NCI-H526 treated with DMSO at 0.1 percent for 48 hours (cell line): ENCODE measurements at places on chromosomes 11 and 22.

DNA sequence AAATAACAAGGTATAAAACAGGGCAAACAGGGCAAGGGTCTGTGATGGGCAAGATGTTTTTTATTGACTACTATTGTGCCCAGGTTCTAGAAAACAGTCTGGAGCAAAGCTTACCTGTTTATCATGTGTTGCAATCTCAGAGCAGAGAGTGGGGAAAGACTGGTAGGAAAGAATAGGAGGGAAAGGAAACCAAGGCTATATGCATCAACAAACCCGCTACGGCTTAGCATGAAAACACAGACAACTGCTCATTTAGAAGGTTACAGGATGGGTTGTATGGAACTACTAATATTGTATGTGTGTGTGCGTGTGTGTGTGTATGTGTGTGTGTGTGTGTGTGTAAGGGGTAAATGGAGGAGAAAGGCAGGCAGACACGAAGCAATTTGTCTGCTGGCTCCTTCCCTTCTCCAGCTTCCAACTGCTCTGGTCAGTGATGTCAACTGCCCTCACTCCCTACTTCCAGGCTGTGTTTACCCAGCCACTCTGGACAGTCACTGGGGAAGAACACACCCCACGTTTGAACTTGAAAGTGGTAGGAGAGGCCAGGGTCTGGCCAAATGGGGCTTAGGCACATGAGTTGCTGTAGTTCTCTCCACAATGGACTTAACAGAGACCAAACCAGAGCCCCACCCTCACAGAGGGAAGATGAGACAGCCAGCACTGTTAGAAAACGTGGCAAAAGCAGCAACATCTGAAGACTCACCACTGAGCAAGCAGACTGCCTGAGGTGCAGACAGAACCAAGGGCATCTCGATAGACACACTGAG, 47.0 kb downstream of the GAB2 start:
- peak; percentile 60 for DNase-seq

DNA sequence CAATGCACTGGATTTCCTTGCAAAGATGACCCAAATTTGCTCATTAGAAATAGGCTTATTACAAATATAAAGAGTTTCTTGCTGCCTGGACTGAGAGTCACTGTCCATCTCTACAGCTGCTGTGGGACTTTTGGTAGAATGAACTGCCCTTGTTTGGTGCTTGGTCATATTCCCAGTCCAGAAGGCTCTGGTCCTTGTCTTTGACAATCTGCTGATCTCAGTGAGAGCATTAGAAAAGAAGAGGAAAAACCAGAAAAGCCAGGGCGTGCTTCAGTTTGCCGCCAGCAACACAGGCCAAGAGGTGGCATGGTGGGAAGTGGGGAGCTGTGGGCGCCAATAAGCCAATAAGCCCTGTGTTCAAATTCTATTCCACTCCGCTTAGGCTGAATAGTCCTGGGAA, 48.2 kb upstream of the PARVA start:
- DNase-seq = no peak

- no peak for DNase-seq
These were observed 62.0 kb downstream of the DHCR7 start for GRCh38 chr11:71386202-71386601.

GRCh38 chr22:27580311-27580897, 221.2 kb downstream of the MN1 start:
- DNase-seq = no peak

DNA sequence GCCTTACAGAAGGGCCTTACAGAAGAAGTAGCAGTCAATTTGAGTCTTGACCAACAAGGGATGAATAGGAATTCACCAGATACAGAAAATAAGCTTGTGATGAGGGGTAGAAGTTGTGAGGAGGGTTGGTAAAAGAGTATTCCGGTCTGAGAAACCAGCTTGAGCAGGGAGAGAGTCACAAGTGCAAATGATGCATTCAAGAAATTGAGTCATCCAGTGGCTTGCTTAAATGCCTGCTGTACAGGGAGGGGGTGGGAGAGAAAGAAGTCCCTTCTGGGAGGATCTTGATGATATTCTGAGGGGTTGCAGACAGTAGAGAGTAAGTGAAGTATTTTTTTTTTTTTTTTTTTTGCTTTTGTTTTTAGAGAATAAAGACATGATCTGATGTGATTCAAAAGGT, 9.2 kb downstream of the CCKBR start:
- no peak for DNase-seq

GRCh38 chr11:126307706-126308105, 3.8 kb downstream of the DCPS start:
- DNase-seq = peak; percentile 54

- DNase-seq = peak; percentile 86
These were observed 67.5 kb downstream of the PLEKHA7 start for GRCh38 chr11:16946477-16947282.

GRCh38 chr11:7612661-7613393, 60.5 kb downstream of the CYB5R2 start:
- no peak for DNase-seq

DNA sequence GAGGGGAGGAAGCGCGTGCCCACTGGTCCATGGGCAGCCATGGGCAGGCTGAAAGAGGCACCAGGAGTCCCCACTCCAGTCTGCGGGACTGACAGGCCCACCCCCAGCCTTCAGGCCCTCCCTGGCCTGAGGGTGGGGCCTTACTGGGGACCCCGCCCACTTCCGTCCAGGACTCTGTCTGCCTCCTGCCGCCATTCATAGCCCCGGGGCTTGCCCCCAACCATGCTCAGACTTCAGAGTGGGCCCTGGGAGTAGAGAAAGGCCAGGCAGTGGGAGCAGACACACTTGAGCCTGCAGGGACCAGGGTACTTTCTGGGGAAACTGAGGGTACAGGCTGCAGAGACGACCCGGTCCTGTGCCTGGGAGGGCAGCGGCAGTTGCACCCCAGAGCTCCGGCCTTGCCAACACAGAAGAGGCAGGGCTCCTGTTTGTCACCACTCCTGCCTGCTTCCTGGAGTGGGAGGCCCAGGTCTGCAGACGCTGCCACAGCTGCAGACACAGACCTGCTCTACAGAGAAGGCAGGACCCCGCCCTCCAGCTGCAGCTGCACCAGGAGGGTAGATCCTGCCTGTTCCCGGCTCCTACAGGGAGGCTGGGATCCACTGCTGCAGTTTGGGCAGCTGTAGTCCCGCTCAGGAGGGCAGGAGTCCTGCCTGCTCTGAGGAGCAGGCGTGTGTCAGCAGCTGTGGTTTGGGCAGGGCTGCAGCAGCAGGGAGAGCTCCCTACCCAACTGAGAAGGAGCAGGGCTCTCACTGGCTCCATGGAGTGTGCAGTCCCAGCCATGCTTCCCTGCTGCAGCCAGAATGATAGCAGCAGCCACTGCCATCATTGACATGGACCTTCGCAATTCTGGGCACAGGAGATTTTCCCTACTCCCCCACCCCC, 387.9 kb upstream of the ANO3 start:
- no peak for DNase-seq

DNA sequence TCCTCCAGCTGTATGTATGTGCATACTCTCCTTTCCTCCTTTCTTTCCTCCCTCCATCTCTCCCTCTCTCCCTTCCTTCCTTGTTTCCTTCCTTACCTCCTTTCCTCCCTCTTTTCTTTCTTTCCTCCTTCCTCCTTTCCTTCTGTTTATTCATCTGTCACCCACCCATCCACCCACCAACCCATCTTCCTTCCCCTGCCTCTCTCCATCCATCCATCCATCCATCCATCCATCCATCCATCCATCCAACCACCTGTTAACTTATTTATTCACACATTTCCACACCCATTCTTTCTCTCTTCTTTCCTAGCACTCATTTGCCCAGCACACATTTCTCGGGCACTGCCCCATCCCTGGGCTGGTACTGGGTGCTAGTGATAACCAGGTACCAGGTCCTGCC, 443.9 kb downstream of the MIAT start:
- DNase-seq = no peak

DNA sequence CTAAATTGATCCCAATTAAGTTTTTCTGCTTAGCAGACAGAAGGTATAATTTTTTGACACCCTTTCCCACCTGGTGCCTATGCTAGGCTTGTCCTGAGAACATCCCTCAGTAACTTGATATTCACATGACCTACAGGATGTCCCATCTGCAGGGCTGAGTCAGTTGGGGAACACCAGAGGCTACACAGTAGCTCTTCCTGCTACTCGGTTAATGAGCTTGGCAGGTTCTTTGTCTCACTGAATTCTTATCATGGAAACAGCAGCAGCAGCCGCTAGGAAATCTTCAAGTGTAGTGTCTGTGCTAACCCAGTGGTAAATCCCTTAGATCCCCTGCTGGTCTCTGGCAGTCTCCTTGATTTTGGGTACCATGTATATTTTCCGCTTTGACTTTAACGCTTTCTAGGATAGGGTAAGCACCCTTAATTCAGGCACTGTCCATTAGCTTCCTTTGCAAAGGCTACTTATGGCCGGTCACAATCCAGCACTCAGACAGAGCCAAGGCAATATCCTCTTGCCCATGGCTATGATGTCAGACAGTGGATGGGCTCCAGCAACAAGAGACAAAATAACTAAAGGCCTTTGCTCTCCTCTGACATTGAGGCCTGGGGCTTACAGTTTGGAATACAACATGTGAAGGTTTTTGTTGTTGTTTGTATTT, 8.5 kb downstream of the MRPL16 start:
- DNase-seq = no peak

DNA sequence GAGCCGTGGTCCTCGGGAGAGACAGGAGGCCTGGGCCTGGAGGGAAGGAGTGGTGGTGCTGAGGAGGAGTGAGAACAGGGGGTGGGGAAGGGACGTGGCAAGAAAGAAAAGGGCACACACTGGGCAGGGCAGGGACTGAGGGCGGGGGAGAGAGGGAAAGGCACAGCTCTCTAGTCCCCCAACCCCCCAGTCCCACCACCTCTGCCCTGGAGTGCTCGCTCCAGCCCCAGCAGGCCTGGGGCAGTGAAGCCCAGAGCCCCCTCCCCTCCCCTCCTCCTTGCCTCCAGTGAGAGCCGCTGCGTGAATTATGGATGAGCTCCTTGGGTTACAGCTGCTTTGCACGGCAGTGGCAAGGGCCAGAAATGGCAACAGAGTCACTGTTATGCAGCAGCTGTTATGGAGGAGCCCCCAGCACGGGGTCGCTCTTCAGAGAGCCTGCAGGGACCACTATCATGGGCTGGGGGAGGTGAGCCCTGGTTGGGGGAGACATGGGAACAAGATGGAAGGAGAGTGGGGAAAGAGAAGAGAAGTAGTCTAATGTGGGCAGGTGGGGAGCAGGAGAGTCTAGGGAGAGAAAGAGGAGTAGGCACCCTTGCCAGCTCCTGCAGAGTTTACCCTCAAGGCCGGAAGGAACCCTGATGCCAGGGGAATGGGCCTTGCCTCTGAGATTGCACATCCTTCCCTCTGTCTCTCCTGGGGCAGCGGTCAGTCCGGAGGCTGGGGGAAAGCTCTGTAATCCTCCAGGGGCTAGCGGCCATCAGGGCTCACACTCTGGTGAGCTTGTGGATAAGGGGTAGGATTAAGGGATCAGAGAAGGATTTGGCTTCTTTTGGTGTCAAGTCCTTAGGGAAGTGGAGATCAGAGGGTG, 3.6 kb downstream of the RTN4RL2 start:
- no peak for DNase-seq

- DNase-seq = no peak
These were observed 39.3 kb downstream of the DUSP8 start for GRCh38 chr11:1532606-1533341.

GRCh38 chr11:18618342-18619025, 15.7 kb downstream of the SPTY2D1 start:
- DNase-seq = no peak

DNA sequence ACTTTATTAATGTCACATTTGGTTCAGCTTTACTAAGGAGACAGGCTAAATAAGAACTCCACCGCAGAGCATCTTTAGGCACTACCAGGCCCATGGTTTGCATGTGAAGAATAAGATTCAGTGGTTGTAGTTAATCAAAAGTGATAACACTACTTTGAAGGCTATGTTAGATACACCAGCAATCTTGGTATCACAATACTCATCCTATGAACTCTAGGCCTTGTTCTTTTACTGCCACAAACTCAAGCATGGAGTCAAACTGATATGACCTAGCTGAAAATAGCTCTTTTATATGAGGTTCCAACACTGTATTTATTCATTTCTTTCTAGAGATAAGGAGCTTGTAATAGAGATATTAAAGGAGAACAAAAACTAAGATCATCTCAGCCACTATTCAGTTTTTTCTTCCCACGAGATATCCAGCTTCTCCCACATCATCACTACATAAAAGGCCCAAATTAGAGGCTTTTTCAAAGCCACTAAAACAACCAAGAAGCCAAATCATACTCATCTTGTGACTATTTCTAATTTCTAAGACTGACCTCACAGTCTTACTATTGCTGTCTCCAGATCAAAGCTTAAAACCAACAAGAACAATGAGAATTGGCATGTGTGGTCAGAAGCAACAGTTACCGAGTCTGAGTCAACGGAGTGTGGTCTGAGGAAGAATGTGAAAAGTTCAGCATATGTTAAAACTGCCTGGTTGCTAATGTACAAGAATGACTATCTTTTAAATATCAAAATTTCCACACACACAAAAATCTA, 25.1 kb upstream of the GUCY1A2 start:
- DNase-seq = no peak

DNA sequence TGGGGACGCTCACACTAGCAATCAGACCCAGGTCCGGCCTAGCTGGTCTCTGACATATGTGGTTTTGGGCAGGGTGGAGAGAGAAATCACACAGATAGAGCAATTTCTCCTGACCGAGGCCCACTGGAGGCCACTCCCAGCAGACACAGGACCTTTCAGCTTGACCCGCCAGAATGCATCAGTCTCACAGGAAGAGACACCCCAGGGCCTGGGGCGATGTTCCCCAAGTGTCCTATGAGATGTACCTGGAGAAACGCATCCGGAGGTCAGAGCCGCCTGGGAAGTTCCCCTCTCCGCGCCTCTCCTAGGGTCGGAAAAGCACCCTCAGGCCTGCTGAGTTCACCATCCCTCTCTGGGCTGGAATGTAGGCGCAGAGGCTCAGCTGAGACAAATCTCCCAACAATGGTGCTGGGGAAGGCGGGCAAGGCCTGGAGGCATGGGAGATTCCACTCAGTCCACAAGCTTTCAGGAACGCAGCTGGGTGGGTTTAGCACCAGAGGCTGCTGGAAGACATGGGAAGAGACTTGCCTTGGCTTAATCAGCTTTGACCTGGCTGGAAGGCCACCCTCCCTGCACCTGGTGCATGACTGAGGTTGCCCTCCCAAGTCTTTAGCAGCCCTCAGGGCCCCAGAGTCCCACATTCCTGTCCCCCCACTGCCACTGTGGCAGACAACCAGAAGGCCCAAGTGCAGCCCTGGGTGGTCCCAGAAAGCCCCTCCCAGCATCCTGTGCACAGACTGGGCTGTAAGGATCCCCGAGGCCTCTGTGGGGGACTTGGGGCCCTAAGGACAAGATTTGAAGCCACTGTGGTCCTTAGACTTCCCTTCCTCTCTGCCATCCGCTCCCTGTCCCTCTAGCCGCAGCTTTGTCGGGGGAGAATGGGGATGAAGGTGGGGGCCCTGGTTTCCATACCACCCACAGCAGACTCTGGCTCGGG, 57.5 kb downstream of the RTL6 start:
- no peak for DNase-seq

DNA sequence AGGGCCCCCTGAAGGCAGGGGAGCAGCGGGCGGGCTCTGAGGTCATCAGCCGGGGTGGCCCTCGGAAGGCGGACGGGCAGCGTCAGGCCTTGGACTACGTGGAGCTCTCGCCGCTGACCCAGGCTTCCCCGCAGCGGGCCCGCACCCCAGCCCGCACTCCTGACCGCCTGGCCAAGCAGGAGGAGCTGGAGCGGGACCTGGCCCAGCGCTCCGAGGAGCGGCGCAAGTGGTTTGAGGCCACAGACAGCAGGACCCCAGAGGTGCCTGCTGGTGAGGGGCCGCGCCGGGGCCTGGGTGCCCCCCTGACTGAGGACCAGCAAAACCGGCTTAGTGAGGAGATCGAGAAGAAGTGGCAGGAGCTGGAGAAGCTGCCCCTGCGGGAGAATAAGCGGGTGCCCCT, 50.1 kb upstream of the GCAT start:
- DNase-seq = no peak
